ENCODE measurements at places on chromosomes 5 and 9. TPM values are rescaled to one million over a fixed set of nuclear protein-coding genes. Genes with fewer than 3 reads are reported as not detected.

DNA sequence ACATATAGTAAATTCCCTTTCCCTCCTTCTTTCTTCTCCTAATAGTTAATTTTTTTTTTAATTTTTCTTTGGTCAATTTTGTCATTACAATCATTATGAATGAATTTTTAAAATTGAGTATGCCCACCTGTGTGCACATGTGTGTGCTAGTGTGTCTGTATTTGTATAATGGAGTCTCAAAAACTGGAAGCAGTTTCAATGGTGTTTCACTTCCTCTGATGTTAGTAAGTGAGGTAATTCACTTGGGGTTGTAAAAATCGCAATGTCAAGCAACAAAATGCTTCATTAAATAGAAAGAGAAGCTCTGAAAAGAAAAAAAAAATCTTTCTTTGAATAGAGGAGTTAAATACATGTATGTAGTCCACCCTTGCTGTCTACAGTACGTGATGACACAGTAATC, 1467.6 kb upstream of the NUDT12 start:
- DNase-seq = no peak

DNA sequence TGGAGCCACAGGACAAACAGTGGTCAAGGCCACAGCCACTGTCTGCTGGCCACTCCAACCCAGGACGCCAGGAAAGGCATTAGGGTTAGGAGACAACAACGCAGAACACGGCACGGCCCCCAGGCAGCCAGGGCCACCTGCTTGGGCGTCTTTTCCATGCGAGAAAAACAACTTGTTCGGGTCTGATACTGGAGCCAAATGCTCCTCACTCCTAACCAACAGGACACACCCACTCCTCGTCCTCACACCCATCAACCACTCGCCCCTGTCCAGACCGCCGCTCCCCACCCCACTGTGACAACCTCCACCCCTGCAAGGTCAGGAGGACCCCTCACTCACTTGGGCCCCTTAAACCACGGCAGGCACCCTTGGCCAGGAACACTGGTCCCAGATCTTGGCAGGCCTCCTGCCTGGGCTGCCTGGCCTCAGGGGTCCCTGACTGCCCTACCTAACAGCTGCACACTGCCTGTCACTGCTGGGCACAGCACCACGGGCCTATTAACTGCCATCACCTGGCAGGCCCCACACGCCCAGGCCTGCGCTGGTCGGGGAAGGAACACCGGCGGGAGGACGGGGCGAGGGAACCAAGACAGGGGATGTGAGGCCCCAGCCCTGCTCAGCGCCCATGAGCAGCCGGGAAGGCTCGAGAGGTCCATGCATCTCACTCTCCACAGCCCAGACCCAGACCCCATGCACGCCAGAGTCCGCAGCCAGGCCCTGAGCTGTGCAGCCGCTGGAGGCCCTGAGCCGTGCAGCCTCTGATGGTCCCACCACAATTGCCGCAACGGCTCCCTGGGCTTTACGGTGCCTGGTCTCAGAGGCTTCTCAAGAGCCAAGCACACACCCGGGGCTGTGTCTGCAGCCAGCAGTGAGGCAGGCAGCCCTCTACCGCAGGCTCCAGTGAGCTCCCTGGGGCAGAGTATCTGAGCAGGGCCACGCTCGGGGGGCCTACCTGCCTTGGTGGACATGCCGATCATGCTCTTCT, 13.8 kb downstream of the CLPTM1L start:
- DNase-seq = no peak

PCDHA11 gene
- 2.1 TPM for total RNA-seq

CER1 gene
- 0.61 TPM for total RNA-seq

DNA sequence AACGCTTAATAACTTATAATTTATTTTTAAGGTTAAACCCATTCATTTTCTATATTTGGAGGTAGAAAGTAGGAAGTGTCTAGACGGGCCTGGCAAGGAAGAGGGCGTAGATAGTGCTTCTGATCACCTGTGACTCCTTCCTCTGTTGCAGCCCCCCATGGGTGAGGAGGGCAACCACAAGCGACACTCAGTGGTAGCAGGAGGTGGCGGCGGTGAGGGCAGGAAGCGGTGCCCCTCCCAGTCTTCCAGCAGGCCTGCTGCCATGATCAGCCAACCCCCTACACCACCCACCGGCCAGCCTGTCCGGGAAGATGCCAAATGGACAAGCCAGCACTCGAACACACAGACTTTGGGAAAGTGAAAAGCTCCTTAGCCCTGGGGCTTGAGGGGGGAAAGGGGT, 36.7 kb downstream of the FAXDC2 start:
- no peak for DNase-seq

- no peak for DNase-seq
These were observed 223.2 kb upstream of the PANK3 start for GRCh38 chr5:168802337-168802736.

CDK9 gene
- total RNA-seq = 30.0 TPM

Data from uterus (tissue), 4 donors.